ENCODE measurements at places on chromosomes 1 and 21.

DNA sequence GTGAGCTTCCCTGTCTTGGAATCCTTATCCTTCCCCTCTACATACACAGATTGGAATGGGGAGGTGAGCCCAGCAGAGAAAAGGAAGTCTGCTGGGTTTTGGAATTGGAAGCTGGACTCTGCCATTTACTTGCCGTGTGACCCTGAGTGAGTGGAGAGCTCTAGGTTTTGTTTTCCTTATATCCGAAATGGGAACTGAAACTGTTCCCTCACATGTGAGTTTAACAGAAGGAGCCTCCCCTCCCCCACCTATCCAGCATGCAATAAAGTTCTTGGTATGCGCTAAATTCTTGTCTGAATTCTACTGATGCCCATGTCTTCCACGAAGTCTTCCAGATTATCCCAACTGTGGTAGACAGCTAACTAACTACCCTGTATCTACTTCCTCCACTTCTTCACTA lies 58.7 kb downstream of the NENF start:
- no peak for DNase-seq

GRCh38 chr1:16724718-16725438 lies 15.4 kb upstream of the RNU1-4 start:
- no peak for DNase-seq

GRCh38 chr1:101938681-101939080 lies 58.0 kb downstream of the OLFM3 start:
- no peak for DNase-seq

- DNase-seq, result no peak
Measured at GRCh38 chr1:195569934-195570333, 1038.3 kb downstream of the KCNT2 start.

- no peak for DNase-seq
Measured at GRCh38 chr1:184905601-184906322, 68.5 kb downstream of the NIBAN1 start.

DNA sequence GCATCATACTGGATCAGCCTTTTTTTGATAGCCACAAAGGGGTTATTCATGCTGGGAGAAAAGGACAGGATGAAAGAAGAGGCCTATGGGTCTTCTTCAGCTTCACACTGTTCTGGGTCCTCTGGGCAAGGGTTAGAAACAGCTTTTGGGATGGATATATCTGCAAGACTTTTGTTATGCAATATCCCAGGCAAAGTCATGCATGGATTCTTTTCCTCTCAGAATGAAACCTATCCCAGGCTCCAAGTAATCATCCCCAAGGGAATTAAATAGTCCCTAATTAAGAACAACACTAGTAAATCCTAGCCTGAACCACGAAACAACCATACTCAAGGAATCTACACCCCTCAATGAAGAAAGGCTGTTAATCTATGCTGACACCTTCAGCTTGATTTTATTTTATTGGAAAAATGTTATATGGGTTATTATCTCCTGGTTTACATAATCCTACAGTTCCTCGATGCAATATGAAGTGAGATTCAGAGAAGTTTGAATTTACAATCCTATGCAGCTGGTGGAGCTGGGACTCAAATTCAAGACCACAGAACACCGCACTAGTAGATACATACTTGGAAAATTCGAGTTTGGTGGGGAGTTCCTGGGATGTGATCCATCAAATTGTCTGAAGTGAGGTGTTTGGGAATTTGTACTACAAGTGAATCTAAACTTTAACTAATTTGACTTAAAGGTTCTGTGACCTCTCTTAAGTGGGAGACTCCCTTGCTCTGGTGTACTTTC lies 338.6 kb downstream of the TBX15 start:
- DNase-seq, result no peak

DNA sequence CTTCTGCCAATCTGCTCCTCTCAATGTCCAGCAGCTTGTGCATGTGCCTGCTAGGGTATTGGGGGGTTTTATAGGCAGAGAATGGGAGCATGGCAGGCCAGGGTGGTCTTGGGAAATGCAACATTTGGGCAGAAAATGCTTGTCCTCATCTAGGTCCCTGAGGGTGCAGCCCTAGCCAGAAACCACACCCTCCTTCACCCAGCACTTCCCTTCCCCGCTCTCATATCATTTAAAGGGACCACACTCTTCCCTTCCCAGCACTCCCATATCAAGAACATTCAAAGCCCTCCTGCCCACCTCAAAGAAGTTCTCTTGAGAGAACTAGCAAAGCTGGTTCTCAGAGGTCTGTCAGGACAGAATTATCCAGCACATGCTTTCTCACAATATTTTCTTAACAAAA lies 62.1 kb downstream of the HSD3B1 start:
- DNase-seq, result no peak

DNA sequence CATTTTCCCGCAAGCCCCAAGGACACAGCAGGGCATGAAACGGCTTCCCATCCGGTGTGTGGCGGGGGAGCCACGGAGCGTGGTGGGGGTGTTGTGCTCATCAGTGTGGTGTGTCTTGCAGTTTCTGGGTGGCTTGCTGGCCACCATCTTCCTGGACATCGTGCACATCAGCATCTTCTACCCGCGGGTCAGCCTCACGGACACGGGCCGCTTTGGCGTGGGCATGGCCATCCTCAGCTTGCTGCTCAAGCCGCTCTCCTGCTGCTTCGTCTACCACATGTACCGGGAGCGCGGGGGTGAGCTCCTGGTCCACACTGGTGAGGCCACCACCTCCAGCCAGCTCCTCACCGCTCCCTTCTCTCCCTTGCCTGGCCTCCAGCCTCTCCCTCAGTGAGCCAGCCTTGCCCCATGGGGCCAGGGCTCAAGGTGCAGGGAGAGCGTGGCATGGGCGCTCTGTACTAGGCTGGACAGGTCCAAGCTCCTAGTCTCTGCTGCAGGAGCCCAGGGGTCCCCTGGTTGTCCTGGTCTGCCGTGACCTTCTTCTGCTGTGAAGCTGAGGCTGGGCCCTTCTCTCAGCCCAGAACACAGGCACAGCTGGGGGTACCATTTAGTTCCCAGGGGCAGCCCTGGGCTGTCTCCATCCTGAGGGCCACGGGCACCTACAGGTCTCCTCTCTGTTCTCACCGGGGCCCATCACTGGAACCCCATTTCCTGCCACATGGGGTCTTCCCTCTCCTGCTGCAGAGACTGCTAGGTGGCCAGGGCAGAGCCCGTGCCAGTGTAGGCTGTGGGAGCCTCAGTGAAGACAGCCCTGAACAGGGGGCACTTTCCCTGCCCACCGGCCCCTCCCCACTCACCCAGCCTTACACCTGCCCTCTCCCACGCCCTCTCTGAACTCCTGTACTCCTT lies 12.6 kb downstream of the AGTRAP start:
- no peak for DNase-seq

DNA sequence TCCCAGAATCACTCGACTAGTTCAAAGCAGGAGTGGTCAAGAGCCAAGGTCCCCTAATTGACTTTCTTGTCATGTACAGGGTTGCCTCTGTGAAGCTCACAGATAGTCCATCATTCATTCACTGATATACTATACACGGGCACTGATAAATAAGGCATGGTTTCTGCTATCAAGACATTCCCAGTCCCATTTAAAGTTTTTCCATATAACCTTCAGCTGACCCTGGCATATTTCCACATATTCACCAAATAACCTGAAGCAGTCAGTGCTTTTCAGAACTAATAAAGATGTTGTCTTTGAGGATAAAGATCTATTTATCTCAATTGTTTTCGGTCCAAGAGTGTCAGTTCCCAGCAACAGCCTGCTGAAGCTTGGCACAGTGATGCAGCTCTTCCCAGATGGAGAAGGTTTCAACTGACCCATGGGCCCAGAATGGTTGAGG lies 173.4 kb downstream of the ZZZ3 start:
- no peak for DNase-seq

GRCh38 chr21:33063375-33063883 lies 6.5 kb upstream of the OLIG1 start:
- no peak for DNase-seq

DNA sequence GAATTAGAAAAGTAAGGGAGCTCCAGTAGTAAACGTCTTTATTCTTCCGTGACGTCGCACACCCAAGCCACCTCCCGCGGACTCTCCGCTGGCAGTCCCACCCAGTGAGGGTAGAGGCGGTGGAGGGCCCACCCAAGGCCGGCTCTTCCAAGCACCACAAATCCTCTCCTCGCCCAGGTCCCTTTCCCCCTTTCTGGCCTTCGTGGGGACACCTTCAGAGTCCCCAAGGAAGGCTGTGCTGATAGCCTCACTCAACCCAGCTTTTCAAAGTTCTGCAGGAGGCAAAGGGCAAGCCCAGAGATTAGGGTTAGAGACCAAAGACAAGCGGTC lies 349 bp upstream of the GPN2 start:
- no peak for DNase-seq

DNA sequence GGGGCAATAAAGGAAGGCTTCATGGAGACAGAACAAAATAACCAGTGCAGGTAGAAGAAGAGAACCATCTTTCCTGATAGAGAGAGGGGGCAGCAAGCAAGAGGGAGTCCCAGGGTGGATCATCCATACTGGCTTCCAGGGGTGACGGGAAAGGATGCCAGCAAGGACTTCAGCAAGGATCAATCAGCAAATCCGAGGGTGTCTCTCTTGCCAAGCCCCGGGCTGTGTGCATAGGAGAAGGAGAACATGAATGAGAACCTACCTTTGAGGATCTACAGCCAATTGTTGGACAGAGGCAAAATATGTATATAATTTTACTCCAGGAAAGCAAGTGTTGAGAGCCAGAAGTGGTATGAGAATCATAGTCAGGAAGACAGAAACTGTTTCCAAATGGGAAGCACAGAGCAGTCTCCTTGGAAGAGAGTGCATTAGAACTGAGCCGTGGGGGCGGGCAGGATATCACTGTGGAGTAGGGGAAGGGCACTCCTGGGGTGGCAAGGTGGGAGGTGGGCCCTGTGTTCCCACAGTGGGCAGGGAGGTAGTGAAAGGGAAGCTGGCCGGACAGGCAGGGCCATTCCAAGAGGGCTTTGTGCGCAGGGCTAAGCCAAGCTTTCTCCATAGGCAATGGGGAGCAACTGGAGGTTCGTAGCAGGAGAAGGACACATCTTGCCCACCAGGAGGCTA lies 1.1 kb upstream of the S100A9 start:
- no peak for DNase-seq

GRCh38 chr1:11158291-11158690 lies 30.9 kb upstream of the ANGPTL7 start:
- DNase-seq, result no peak

- no peak for DNase-seq
Measured at GRCh38 chr1:30734106-30734505, 10.7 kb upstream of the MATN1 start.

DNA sequence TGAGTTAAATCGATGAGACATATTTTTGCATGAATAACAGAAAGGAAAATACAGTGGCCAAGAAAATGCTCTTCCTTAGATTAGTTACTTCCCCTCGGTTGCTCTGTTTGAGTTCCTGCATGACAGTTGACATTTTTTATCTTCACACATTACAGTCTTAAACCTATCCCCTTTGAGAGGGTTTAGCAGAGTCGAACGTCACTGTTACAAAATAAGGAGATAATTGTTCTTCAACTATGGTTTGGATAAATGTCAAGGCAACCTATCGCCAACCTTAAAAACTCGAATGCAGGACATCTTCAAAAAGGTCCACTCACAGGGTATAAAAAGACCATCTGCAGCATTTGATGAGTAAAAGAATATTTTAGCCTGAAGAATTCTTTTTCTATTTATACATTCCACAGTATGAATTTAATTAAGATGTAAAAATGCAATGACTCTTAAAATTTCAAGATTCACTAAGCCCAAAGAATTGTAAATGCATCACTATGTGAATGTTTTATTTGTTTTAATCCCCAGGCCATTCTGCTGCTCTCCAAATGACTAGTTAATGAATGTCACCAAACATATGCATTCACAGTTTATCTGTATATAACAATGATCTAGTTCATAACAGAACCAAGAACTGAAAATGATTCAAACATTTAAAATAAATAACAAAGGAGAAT lies 68.9 kb upstream of the COL11A1 start:
- DNase-seq, result no peak

DNA sequence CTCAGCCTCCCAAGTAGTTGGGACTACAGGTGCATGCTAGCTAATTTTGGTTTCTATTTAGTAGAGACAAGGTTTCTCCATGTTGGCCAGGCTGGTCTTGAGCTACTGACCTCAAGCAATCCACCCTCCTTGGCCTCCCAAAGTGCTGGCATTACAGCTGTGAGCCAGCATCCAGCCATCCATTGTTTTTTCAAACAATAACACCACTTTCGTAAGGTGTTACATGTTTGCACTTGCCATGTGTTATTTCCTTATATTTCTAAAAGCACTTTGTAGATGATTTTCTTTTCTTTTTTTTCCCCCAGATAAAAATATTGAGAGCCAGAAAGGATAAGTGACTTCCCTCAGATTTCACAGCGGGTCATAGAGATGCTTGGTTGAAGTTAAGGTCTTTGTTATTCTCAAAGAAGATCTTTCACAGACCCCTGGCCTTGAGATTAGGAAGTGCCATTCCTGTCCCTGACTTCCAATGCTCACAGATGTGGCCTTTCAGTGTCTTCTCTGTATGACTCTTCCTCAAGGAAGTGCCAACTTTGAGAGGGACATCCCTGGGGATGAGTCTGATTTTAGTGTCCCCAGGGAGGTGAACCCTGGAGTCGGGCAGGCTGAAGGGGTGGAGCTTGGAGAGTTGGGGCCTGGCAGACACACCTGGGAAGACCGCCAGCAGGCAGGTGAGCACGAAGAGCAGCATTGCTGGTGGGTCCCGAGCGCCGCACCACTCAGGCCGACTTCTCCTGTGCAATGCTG lies 6.3 kb downstream of the PIGR start:
- no peak for DNase-seq

DNA sequence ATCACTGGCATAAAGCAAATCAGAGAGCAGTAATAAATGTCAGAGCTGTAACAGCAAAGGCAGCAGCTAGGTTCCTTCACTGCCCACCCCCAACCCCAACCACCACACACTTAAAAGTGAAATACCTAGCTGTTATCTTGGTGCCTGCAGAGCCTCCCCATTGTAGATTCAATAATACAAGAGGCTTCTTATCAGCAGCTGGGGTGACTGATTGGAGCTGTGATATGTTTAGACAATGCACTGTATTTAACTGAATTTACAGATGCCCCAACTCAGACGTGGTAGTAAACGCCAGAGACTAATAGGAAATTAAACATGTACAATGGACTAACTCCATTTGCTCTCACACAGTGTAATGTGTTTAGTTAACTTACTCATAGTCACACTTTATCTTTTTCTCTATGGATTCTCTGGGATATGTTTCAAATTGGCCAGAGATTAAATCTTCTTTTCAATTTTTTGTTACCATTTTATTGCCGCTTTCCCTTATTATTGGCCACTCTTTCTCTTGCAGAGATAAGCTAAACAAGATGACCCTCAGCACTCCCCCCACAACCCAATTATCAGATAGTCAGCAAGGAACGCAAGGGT lies 117.1 kb downstream of the ESRRG start:
- DNase-seq, result no peak

DNA sequence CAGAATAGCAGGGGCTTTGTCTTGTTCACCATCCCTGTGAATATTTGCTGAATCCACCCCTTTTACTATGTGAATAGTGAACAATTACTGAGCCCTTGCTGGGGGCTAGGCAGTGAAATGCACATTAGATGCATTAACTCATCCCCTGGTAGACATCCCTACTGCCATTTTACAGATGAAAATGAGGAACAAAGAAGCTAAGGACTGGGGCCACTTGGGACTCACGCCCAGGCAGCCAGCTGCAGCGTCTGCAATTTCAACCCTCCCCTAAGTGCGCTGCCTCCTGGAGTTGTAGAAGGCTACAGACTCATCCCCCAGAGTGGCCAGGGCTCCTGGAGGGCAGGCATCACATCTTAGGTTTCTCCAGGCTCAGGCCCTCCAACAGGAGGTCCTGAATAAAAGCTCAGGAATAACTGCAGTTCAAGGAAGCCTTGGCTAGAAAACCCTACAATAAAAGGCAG lies 31.6 kb downstream of the CAPZB start:
- no peak for DNase-seq
